ENCODE measurements at places on chromosomes 5 and 9.

DNA sequence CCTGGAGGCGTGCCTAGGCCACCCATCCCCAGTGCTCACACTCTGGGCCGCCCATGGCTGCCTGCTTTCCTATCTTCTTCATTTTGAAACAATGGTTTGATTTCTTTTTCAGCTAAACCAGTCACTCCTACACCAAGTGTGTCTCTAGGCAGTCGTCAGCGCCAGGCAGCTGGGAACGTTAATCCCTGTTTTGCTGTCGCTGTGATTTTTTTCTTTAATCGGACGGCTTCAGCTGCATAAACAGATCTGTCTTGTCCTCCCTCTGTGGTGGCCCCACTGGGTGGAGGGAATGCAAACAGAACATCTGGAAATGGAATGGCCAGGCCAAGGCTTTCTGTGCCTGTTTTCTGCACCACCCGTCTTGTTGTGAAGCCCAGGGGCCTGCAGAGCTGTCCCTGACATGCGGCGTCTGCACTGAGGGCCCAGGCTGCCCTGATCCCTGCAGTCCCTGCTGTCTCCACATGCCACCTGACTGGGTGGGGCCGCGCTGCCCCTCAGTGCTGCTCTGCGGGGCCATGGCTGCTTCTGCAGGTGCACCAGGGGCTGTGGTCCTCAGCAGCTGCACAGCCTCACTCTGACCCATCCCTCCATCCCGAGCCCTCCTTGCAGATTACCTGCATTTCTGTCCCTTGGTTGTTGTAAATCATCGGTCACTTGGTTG lies 51.5 kb downstream of the WNK2 start:
- DNase-seq = no peak

DNA sequence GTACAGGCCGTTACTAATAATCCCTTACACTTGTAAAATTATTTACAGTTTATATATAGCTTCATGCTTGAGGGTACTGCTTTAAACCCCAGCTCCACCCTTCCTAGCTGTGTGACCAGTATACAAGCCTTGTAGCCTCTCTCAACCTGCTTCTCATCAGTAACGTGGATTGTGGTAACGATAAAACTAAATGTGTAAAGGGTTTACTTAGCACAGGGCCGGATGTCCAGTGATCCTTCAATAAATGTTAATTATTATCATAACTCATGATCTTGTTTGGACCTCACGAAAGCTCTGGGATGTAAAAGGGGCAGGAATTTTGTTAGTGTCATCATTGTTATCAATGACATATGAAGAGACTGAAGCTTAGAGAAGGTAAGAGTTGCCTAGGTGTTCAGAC lies 7.5 kb upstream of the ARSI start:
- no peak for DNase-seq

- DNase-seq = no peak
These were observed 2.9 kb upstream of the NDST1 start for GRCh38 chr5:150505041-150505511.

GRCh38 chr5:149400304-149400703 lies 21.2 kb upstream of the IL17B start:
- DNase-seq = no peak

GRCh38 chr5:81908044-81908443 lies 63.8 kb upstream of the ATG10 start:
- DNase-seq = no peak

DNA sequence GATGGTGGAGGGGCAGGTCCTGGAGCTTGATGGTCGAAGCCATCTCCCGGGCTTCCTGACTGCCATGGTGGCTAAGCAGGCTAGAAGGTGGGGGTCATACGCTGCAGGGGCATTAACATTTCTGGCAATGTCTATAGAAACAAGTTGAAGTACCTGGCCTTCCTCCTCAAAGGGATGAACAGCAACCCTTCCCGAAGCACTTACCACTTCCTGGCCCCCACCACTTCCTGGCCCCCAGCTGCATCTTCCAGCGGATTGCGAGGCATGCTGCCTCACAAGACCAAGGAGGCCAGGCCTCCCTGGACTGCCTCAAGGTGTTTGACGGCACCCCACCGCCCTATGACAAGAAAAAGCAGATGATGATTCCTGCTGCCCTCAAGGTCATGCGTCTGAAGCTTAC lies 97.0 kb upstream of the MOCS2 start:
- DNase-seq = no peak

GRCh38 chr5:78102500-78102899 lies 192.0 kb downstream of the AP3B1 start:
- no peak for DNase-seq

DNA sequence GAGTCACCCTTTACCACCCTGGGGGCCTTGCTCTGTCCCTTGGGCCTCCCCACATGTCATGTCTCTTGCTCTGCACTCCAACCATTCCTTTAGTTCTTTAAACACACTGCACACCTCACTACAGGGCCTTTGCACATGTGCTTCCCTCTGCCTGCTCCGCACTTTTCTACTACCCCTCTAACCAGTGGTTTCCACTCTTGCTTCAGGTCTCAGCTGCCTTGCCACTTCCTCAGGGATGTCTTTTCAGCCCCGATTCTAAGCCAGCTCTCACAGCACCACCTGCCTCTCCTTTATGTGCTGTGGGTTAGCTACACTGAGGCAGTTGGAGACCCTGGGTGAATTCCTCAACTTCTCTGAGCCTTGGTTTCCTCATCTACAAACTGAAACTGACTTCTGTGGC lies 34.6 kb upstream of the GABBR2 start:
- DNase-seq = no peak

DNA sequence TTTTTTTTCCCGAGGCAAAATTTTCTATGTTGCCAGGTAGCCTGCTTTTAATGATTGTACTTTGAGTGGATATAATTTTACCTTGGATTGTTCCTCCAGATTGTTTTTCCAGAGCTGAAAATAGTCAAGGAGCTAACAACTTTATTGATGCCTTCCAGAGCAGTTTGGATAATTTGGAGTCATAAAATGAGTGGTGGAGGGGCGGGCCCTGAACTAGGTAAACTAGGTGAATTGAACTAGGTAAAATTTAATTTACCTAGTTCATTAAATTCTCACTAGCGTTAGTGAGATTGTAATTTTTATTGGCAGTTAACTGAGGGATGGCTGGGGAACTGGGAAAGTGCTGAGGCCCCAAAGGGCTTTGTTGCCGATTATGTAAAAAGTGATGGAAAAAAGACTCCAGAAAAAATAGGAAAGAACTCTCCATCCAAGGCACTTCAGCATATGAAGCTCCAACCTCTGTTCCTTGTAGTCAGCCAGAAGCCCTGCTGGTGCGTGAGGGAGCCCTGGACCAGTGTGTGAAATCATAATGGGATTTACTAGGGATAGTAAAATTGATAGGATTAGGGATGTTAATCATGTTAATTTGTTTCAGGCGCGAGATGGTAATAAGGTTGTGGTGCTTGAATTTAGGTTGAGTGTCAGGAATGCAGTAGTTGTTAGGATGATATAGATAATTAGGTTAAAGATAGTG lies 1.7 kb downstream of the DNAJC25 start:
- DNase-seq = no peak

GRCh38 chr9:136927343-136928271 lies 16.9 kb downstream of the FBXW5 start:
- DNase-seq = no peak

- DNase-seq = peak; percentile 66
These were observed 5.9 kb downstream of the FAM78A start for GRCh38 chr9:131270171-131271015.

DNA sequence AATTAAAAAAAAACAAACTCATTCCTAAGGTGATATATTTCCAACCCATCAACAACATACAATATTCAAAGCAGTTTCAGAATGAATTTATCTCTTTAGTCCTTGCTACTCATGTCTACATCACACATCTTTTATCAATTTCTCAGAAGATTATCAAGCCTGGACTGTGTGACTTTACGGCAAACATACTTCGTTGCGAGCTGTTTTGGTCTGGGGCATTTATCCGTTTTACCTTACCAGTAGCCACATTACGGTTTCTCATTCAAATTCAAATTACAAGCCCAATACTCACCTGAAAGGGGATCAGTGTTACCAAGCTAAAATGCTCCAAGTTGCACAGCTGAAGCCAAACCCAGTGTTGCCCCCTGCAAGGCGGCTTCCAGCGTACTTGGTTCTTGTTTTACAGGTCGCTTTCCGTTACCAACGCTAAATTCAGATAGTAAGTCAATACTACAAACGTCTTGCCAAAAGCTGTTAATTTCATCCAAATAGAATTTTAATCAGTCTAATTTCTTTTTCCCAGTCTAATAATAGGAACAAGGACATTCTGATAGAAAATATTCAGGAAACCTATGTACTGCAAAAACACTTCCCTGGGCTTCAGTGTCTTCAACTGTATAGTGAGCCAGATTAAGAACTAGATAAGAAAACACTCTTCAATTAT lies 1.8 kb downstream of the HNRNPH1 start:
- DNase-seq = no peak

DNA sequence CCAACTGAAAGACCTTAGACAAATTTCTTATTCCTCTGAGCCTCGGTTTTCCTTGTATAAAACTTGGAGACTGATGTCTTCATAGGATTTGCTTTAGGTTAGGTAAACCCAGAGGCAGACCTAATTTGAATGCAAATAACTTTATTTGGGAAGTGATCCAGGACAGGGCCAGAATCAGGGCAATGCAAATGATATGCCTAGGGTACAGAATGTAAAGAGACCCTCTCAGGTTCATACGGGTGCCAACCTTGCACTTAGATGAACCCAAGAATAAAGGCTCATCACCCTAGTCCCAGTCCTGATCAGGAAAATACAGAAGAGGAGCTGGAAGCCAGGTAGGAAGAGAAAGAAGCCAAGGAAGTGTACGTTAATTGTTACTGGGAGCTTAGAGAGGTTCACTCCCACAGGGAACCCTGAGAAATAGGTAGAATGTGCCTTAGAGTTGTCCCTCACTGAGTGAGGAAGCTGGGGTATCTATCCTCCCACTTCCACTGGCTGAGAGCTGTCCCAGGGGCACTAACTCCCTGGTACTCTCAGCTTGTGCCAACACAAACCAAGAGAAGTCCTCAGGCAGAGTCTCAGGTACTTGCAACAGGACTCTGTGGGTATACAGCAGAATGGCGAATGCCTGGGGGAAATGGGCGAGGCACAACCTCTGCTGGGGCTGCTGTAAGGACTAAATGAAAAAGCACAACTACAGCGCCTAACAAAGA lies 3.1 kb upstream of the HK3 start:
- no peak for DNase-seq

DNA sequence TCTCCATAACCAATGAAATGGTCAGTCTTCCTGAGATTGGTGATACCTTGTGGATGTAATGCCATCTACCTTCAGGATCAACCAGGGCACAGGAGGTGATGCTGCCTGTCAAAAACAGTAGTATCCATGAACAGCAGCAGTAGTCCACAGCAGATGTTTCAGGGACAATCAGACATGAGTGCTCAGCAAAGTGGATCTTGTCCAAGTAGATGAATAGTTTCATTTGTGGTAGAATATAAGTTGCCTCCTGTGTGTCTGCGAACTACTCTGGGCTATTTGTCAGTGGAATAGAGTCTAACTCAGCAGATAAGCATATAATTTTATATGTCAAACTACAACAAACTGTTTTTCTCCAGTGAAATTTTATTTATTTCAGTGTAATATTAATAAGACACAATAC lies 1860.1 kb upstream of the ACO1 start:
- no peak for DNase-seq

- no peak for DNase-seq
These were observed 16.7 kb upstream of the CD74 start for GRCh38 chr5:150429410-150429873.

DNA sequence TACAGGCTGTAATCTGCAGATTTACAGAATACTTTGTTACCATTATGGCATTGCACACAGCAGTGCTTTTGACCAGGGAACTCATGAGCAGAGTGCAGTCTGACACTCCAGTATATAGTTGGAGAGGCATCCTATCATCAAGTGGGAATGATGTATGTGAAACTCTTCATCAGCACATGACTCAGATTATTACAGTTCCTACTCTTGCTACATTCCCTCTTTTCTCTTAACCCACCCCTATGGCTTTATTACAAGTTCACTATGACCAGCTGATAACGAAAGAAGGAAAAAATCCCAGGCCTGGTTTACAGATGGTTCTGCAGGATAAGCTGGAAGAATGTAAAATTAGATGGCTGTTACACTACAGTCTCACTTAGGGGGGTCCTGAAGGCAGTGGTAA lies 385.9 kb downstream of the RASEF start:
- DNase-seq = no peak

GRCh38 chr9:38311382-38312270 lies 80.9 kb upstream of the ALDH1B1 start:
- DNase-seq = no peak

GRCh38 chr9:127869310-127870152 lies 7.9 kb downstream of the AK1 start:
- DNase-seq = peak; percentile 90

GRCh38 chr9:98804083-98804482 lies 3.4 kb upstream of the GALNT12 start:
- DNase-seq = no peak

Data from OCI-M1 (cell line).